ENCODE measurements at places on chromosomes 12 and 14. TPM values are rescaled to one million over a fixed set of nuclear protein-coding genes. Genes with fewer than 3 reads are reported as not detected.

Gene SOX5
- total RNA-seq = 0.47 TPM

Gene CLEC4D
- total RNA-seq = not detected

Gene LIN7A
- 2.1 TPM for total RNA-seq

Gene DDIT3
- 15.5 TPM for total RNA-seq

Gene FAM161B
- total RNA-seq = 5.0 TPM

Gene MYH6
- total RNA-seq = 44.1 TPM

Gene CACNA2D4
- 0.93 TPM for total RNA-seq

Gene IQSEC3
- total RNA-seq = 1.8 TPM

DNA sequence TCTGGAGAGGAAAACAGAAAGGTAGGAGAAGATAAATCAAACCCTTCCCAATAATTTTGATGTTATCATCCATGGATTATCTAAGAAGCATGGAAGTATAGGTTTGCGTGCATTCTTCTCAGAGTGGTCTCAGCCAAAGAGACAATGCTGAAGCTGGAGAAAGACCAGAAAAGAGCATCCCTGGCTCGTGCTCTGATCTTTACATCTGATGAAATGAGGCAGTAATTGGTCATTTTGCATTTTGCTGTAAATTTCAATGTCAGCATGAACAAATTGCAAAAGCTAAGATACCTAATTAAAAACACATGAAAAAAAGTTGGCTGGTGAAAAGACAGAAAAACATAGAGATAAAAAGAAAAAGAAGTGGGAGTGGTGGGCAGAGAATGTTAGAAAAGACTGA lies 252.4 kb downstream of the ITPR2 start:
- no peak for DNase-seq

DNA sequence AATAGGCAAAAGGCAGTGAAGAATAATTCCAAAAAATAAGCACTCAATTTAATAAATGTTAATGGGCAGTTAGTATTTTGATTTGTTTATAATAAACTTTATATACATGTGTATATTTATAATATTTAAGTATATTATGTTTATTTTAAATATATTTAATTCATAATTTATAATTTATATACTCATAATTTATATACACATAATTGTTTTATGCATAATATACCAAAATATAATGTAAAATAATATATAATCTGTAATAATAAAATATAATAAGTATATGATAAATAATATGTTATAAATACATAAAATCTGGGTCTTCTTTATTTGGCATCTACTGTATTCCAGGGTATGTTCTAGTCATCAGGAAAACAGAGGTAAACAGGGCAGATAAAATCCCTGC lies 100.2 kb upstream of the ARID2 start:
- no peak for DNase-seq

DNA sequence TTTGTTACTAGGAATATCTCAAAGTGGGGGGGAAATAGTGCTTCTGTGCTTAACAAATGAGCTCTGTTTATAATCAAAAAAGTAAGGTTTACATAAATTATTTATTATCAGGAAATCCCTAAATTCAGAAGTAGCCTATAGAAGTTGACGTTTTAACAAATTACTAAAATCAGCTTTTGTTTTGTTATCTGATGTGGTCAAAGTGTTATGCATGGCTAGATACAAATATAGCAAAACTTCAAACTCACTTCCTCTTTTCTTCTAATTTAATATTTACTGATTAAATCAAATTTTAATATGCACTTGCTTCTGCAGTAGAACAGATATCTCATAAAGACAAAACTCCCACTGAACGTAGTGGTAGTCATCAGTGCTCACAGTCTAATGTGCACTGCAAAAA lies 47.5 kb downstream of the GARIN6 start:
- DNase-seq = no peak

- no peak for DNase-seq
These were observed 233.7 kb downstream of the NTF3 start for GRCh38 chr12:5665615-5666014.

DNA sequence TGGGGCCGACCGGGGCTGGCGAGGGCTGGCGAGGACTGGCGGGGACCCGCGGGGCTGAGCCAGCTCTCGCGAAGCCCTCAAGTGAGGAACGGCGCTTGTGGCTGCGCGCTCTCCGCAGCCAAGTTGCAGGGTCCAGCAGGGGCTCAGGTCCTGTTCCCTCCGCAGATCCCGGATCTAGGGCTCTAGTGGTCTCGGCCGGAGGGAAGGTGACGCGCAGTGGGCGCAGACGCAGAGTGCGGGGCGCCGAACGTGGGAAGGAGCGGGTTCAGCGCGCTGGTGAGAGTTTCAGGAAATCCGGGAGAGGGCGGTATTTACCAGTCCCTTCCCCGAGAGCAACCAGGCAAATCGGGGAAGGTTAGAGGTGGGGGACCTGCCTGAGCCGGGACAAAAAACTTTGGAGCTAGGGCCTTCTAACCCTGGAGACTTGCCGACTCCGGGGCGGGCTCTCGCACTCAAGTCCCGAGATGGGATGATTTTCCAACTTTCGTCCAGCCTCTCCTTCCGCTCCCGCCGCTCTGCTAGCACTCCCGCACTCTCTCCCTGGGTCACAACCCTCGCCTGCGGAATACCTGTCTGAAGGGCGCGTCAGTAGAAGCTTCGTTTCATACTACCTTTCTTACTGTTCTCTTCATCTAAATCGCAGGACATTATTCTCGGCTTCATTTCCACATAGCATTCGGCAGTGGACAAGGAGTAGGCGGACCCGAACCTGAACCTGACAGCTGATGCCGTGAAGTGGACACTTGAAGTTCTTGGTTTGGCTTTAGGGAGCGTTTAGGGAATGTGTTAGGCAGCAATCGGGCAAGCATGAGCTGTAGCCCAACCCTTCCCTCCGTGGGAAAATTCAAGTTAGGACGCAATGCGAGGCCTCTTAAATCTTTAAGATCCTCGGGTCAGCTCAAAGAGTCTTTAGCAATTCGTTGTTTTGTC lies 13.6 kb upstream of the PAX9 start:
- no peak for DNase-seq

DNA sequence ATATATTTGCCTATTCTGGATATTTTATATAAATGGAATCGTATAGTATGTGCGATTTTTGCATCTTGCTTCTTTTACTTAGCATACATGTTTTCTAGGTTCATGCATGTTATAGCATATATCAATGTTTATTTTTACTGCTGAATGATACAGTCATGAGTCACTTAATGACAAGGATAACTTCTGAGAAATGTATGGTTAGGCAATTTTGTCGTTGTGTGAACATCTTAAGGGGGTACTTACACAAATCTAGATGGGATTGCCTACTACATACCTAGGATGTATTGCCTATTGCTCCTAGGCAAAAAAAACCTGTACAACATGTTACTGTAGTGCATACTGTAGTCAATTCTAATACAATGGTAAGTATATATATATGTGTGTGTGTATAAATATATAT lies 8.8 kb downstream of the USP15 start:
- no peak for DNase-seq

DNA sequence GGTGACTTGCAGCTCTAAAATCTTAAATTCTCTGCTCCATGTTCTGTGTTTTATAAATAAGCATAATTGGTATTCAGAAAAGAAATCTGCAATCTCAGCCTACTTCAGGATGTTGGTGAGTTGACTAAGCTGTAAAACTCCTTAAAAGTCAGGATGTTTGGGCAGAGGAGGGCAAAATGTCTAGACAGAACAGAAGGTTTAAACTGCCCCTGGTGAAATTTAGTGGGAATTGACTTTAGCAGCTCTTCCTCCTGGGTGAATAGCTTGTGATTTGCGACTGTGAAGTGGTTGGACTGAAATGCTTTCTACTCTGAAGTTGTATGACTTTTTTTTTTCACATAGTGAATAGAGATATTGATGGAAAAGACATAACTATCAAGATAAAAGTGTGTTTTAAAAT lies 85.8 kb downstream of the CAND1 start:
- DNase-seq = no peak

DNA sequence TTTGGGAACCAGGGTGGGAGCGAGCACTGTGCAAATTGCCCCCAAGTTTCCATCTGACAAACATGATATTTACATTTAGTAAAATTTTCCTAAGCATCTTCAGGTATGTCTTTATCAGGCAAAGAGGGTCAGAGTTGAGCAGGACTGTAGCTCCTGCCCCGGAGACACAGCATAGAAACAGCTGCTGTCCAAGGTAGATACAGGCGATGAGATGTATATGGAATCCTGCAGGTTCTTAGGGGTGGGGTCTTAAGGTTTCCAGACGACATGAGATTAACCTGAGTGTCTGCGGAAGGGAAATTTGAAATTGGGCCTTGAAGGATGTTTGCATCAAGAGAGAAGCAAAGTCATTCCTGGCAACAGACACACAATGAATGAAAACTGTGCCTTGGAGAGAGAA lies 998.8 kb downstream of the AACS start:
- DNase-seq = no peak

- no peak for DNase-seq
These were observed 211.1 kb upstream of the DAAM1 start for GRCh38 chr14:58977366-58977765.

DNA sequence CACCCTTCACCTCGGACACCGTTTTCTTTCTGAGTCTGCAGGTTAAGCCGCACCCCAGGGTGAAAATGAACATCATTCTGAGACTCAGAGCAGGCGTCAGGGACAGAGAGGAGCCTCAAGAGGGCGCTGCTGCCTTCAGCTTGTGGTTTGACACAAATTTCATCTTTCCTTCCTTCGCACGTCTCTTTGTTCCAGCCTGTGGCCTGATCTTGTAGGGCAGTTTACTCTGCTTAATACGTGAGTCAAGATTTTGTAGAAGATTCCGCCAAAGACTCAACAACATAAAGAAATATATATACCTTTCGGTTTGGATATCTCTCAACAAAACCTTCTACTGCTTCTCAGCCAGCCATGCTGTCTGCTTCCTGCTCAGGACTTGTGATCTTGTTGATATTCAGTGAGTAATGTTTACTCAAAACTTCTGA lies 329.3 kb upstream of the OR4E1 start:
- DNase-seq = peak; percentile 62

DNA sequence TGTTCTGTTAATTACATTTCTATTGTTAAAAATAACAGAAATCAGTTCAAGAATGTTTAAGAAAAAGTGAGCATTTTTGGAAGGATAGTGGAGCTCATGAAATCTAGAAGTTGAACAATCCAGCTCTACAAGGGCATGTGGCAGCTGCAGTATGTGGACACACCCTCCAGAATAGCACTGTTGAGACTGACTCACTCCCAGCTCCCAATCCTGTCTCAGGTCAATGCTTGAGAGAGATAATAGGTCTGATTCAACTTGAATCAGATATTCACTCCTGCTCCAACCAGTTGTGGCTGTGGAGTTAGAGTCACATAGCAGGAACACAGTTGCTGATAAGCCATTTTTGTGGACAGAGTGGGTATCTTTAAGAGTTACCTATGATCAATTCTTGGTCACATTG lies 113.0 kb upstream of the NTF3 start:
- no peak for DNase-seq

- no peak for DNase-seq
These were observed 12.4 kb downstream of the EIF2B1 start for GRCh38 chr12:123621101-123621500.
